ENCODE measurements at places on chromosomes 3 and 15.

GRCh38 chr3:140931016-140931454, 10.6 kb upstream of the SLC25A36 start:
- no peak for DNase-seq

DNA sequence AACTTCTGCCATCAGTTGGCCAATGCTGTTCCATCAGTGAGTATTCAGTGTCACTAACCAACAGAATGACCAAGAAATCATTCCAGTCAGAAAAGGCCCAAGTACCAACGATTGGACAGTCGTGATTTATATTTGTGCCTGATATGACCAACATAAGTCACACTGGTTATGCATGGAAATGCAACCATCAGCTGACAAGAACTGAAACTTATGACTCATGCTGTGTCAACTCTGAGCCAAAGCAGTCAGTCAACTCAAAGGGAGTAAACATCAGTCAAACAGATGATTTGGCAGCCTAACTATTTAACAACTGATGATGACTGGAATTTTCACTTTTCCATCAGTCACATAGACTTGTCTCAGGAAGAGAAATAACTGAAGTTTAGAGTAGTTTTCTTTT, 142.4 kb downstream of the ANXA2 start:
- no peak for DNase-seq

GRCh38 chr15:85379403-85380131, 836 bp upstream of the AKAP13 start:
- DNase-seq = peak; percentile 14

DNA sequence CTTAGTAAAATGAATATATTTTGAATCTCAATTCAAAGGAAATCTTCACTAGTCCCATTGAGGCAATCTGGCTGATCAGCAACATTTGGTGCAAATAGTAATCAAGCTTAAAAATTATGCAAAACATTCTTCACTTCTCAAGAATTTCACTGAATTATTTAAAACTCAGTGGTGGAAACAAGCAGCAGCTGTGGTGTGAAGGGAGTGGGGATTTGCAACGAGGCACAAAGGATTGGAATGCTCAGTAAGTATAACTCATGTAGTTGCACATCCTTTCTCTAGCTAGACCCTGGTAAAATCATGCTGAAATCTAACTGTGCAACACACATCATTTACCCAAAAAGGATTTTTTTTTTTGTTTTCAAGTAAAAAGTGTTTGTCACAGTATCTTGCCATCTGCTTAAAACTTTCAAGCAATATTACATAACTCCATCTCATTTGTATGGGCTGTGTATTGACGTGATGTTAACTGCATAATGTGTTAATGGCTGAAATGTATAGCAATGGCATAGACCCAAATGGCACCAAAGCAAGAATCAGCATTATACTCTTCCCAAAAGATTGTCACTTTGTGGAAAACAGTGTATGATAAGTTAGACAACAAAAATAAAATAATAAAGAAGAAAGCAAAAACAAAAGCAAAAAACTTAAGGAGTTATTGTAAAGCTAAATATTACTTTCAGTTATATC, 816.6 kb downstream of the EPHA3 start:
- no peak for DNase-seq

- peak; percentile 37 for DNase-seq
These were observed 374.0 kb downstream of the SV2B start for GRCh38 chr15:91473894-91474545.

DNA sequence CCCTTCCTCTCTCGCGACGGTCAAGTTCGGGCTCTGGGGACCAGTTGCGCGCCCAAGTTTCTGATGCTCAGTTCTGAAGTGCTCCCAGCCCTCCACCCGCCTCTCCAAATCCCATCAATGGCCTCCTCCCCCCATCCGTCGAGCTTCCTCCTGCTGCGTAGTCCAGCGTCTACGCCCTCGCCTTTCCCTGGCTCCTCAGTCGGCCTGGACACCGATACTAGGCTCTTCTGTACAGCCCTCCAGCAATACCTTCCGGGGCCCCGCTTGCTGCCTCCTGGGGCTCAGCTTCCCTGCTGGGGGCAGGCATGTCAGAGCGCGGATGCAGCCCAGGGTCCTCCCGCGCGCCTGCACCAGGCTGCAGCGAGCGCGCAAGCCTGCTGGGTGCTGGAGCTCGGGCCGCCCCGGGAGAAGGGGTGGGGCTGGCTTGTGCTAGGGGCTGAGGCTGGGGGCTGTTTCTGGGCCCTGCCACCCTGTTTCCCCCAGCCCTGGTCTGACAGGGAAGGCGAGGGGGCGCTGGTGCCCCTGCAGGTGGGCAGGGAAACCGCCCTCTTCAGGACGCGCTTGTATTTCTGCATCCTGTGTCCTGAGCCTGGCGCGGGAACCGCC, 353.3 kb upstream of the SUCLG2 start:
- DNase-seq = no peak

DNA sequence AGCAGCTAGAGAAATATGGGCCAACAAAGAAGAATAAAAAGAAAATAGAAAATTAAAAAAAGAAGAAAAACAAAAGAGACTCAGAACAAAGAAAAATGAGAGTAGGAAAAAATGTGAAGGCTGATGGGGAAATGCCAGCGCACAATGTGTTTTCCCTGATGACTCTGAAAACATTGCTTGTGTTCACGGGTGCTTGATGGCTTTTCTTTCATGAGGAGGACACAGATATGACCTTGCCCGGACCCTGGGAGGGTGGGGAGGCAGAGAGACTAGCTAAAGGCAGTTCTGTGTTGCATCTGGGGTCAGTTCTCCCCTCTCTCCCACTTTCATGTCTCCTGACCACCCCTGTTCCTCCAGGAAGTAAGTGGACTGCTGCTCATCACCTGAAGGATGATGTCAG, 125.9 kb downstream of the MOBP start:
- no peak for DNase-seq

DNA sequence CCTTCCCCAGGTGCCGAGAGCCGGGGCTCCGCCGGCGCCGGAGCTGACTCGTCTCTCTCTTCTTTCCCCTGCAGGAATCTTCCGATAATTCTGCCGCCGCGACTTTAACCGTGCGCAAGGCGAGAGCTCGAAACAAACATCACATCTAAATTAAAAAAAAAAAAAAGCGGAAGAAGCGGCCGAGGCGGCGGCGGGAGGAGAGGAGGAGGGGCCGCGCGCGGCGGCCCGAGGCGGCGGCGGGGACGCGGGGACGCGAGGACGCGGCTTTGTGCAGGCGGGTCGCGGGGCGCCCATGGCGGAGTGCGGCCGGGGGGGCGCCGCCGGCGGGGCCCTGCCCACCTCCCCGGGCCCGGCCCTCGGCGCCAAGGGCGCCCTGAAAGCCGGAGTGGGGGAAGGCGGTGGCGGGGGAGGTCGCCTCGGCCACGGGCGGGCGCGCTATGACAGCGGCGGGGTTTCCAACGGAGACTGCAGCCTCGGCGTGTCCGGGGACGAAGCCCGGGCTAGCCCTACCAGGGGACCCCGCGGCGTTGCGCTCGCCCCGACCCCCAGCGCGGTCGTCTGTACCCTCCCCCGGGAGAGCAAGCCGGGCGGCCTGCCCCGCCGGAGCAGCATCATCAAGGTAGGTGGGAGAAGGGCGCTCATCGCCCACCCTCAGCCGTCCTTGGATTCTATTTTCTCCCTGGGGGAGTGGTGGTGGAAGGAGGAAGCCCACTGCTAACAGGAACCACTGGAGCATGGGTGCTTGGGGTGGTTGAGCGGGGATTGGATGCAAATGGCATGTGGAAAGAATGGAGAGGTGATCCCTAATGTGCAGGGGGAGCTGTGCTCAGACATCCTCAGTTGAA, at the start of gene PLCL2:
TSS of gene PLCL2 (plus strand) at position 208 of the 845 bp plus-strand sequence. CDS start at position 293, 85 bp downstream.
- DNase-seq = no peak

- no peak for DNase-seq
These were observed 73.2 kb downstream of the MB21D2 start for GRCh38 chr3:192844486-192844765.

GRCh38 chr15:39874890-39875549, 45.0 kb downstream of the GPR176 start:
- no peak for DNase-seq

DNA sequence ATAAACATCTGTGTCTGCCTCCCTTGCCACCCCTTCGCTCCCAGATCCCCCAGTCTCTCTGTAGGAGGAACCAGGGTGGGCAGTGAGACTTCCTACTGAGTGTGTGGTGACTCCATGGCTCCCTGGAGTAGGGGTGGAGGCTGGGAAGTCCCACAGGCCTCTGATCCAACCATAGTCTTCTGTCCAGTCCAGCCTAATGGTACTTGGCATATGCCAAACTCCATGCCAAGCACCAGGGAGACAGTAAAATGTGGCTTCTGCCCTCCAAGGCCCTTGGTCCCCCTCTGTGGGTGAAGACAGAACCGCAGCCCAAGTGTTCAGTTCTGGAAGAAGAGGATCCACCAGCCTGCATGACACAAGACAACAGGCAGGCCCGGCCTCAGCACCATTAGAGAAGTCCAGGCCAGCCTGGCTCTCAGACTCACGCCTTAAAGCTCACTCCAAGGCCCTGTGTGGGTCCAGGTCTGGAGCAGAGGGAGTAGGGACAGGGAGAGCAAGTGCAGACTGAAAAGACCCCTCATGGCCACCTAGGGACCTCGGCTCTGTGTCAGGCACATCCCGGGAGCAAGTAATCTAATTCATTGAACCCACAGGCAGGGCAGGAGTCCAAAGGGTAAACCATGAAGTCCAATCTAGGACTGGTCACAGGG, 112.7 kb downstream of the ETFA start:
- DNase-seq = no peak

DNA sequence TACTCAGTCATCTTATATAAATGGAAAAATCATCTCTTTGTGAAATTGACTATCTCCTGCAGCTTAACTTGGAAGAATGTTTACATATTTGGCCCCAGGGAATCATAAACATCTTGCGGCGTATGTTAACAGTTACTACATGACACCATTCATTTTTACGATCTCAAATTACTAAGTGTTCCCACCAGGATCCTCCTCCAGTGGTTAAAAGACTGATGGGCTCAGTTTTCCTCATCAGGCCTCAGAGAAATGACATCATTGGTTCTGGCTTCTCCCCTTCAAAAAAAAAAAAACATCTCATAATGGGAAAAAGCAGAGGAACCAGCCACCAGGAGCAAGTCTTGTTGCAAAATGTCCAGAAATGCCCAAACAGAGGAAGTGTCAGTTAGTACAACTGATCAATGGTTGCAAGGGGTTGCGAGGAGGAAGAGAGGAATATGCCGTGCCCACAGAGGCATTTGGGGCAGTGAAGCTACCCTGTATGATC, 70.5 kb upstream of the LIPC start:
- peak; percentile 59 for DNase-seq

DNA sequence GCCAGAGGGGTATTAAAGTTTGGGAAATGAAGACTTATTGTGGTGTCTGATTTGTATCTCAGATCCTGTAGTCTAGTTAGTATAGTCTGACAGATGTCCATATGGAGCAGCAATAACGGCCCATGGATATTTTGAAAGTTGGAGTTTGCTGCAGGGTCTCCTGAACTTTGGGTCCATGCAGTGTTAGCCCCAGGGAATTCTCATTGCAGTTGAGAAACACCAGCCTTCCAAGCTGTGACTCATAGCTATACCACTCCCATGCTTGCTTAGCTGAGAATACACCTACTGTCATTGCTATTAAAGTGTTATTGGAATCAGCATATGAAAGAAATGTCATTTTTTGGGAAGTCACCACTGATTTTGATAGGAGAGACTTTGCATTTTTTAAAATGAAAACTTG, 29.2 kb downstream of the TMOD2 start:
- no peak for DNase-seq

GRCh38 chr3:114556657-114557213, 262.9 kb downstream of the TIGIT start:
- no peak for DNase-seq

DNA sequence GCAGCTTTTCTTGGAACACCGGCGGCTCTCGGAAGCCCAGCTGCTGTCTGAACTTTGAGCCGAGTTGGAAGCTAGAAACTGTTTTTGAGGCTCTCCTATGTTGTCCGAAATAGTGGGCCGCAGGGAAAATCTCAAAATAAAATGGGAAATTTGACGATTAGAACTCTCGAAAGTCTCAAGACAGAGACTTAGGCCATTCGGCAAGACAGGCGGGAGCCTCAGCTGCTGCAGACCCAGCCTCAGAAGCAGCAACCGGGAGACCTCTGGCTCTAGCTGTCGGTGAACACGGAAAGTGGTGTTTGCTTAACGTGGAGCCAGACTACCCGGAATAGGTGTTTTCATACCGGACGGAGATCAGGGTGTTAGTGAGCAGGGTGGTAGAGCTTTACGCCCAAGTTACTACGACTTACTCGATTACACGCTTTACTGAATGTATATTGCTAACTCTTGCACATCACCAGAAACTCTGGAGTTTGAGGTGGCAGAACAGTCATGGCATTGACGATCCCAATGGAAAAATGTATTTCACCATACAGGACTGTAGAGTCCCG, 357 bp upstream of the MAN2C1 start:
- peak; percentile 10 for DNase-seq

Measured in astrocyte (in vitro differentiated cells and primary cell).